ENCODE measurements at places on chromosomes 7 and 10.

DNA sequence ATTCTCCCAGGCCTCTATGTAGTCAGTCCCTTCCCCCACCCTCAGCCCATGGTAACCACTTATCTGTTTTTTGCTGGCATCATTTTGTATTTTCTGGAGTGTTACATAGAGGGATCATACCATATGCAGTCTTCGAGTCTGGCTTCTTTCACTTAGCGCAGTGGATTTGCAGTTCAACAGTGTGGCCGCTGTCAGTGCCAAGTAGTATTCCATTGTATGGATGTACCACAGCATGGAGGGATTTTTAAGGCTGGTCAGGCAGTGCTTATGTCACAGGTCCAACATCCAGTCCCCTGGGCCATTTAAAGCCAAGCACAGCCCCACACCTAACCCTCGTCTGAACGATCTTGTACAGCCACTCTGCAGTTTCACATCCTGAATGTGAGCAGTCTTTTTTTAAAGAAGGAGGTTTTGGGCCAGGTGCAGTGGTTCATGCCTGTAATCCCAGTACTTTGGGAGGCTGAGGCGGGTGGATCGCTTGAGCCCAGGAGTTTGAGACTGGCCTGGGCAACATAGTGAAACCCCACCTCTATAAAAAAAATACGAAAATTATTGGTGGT is 121.8 kb downstream of the CUX1 start:
- DNase-seq, result no peak

DNA sequence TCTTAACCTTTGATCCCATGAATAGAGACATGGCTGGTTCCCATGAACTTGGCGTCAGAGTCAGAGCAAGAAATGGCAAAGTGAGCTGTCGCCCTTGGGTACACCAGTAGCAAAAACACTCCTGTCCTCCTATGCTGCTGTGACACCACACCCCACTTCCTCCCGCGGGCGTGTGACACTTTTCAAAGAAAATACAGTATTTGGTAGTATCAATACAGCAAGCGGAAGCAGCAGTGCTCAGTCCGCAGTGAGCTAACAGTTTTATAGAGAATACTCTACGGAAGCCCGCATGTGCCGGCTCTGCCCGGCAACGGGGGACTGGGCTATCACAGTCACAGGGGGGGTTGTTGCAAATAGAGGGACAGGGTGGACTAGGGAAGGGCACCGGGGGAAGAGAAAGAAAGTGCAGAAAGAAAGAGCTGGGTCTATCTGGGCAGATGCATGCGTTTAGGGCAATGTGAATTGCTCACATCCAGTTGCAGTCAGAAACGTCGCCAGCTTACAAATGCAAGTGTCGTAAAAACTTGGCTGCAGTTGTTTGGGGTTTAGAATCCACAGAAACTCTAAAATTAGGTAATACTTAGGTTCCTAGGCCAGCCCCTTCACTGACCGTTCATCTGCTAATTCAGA is 49.8 kb downstream of the PRKCQ start:
- DNase-seq, result no peak

DNA sequence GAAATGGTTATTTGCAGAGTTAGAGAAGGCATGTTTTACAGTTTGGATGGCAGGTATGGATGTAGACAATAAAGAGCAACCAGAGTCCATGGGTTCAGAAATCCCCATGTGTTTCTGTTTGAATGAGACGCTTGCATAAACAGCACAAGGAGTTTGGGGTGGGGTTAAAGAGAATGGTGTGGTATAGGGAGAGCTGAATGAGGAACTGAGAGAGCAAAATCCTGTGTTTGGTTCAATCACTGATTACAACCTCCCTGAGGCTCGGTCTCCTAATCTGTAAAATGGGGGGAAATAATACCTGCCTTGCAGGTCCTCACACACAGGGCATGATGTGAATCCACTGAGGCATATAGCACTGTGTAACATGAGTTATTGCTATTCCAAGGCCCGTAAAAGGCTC is 23.7 kb downstream of the CAV1 start:
- no peak for DNase-seq

- DNase-seq, result no peak
Measured at GRCh38 chr7:16079723-16080122, 341.6 kb downstream of the CRPPA start.

DNA sequence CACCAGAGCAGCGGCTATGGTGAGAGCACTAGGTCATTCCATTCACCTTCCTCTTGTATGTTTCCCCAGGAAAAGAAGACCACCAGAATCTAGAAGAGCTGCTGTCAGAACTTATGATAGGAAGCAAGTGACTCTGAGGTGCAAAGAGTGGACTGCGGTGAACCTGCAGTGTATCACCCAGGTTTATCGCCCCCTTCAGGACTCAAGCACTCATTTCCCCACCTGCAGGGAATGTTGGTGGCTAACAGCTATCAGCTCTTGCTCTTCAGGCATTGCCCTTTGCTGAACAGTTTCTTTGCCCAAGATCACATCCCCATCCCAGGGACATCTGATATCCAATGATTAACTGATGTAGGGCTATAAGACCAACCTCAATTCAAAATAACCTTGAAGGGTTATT is 66.3 kb upstream of the IL6 start:
- no peak for DNase-seq

DNA sequence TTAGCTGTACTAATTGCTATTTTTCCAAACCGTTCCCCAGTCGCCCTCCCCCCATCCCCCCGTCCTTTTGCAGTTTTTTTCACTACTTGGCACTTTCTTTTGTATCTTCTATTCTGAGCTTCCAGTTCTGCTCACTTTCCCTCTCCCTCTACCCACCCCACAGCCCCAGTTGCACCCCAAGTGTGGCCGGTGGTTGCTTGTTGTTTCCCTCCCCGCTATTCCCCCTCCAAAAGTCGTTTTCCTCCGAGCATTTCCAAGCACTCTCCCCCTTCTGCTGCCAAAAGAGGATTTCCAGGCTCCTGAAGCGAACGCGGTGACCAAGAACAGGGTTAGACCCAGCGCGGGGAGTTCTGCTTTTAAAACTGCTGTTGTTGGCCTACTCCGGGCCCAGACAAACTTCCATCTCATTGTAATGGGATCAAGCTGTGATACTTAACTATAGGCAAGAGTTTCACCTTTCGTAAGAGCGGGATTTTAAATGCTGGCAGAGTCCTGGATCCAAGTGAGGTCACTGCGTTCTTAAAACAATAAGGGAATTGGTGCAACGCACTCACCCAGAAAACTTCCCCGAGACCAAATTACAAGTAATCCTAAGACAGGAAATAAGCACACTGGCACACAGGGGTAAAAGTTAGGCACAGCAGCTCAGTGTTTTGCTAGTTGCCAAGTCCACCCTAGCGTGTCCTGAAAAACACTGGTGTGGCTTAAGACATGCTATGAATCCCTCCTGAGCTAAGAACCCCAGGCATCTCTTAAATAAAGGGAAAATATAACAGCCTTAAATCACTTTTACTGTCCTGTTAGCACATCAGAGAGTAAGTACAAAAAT is 1.5 kb upstream of the RGS10 start:
- no peak for DNase-seq

DNA sequence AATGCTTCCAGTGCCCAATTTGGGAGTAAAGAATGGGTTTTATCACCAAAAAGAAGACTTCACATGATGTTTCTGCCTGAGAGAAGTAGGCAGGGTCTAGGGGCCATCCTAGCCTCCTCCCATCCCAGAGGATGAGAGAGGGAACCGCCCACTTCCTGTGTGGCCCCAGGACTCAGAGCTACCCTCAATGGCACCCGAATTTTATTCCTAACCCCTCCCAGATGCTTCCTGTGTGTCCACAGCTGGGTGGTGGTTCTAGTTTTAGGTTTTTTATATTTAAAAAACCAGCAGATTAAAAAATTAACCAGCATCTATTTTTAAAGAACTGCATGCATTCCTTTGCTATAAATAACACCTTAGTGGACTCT is 583.5 kb downstream of the PTPRN2 start:
- no peak for DNase-seq

- no peak for DNase-seq
Measured at GRCh38 chr10:62805231-62806099, 945 bp downstream of the ADO start.

DNA sequence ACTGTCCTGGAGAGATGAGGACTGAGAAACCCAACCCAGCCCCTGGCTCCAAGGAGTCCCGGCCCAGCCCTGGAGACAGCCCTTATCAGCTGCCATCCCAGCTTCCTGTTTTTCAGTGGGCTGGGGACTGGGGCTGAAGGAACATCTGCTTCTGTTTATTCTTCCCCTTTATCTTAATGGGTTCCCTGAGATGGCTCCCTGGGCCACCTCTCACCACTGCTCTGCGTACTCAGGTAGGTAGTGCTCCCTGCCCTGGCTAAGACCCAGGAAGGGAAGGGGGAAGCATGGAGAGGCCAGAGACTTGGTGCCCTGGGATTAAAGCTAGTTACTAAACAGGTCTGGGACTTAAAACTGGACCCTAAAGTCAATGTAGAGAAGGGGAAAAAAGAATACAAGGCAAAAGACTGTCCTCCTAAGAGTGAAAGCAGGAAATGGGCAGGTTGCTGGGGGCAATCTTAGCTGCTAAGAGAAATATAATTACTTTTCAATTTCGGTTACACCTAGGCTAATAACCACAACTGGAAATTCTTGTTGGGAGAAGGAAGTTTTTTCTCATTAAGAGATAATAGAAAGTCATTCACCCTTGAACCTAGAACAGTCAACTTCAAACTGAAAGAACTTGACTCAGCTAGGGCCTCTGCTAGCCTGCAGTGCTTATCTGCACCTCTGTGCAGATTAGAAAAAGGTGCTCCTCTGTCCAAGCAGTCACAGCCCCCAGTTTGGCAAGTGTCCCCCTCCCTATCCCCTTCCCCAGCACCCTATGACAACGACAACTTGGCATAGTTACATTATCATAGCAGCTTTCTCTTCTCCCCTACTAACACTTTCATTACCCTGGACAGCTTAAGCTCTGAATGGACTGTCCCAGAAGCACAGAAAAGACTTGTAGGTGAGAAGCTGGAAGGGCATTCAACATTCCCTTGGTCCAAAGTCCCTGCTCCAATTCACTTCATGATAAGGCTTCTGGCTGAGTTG is 65.6 kb upstream of the KDM7A start:
- no peak for DNase-seq

DNA sequence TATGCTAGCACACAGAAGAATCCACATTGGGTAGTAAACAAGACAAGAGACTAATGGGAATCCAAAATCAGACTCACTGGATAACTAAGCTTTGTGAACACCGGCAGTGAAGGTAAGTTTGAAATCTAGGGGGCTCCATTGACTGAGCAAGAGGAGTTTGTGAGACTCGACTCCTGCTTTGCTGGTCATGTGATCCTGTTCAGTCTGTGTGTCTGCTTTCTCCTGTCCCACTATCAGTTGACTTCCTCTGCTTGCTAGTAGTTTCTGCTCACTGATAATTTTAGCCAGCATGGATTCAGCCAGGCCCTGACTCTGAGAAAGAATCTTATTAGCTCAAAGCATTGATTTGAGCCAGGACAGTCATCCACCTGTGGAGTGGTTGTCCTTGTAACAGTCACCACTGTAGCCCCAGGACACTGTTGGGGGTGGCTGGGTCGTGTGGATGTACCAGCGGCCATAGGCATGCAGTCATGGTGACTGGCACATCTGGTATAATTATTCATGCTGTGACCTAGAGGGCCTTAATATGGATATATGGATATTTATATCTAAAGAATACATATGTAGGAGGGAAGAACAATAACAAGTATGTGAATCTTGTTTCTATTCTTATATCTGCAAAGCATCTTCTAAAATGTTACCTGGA is 44.4 kb downstream of the DNAH11 start:
- no peak for DNase-seq

DNA sequence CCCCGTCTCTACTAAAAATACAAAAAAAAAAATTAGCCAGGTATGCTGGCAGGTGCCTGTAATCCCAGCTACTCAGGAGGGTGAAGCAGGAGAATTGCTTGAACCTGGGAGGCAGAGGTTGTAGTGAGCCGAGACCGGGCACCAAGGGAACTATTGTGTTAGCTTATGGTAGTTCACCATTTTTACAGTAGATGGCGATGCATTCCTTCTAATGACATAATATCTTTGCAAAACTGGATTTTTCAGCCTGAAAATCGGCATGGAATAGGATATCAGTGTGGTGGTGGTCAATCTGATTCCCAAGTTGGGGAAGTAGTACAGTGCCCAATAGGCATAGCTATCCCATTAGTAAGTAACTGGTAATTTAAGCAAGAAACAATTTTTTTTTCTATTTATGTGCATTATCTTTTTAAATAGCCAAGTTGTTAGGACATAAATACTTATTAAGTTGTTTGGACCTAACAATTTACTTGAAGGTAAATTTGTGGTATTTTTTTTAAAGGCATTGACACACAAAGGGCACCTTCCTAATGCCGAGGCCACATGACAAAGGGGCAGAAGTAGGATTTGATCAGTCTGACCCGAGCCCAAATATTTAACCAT is 17.6 kb upstream of the IMPDH1 start:
- peak; percentile 56 for DNase-seq

GRCh38 chr7:50783303-50783702 is 607 bp upstream of the GRB10 start:
- no peak for DNase-seq

- DNase-seq, result no peak
Measured at GRCh38 chr7:13017333-13017857, 330.0 kb downstream of the ARL4A start.

DNA sequence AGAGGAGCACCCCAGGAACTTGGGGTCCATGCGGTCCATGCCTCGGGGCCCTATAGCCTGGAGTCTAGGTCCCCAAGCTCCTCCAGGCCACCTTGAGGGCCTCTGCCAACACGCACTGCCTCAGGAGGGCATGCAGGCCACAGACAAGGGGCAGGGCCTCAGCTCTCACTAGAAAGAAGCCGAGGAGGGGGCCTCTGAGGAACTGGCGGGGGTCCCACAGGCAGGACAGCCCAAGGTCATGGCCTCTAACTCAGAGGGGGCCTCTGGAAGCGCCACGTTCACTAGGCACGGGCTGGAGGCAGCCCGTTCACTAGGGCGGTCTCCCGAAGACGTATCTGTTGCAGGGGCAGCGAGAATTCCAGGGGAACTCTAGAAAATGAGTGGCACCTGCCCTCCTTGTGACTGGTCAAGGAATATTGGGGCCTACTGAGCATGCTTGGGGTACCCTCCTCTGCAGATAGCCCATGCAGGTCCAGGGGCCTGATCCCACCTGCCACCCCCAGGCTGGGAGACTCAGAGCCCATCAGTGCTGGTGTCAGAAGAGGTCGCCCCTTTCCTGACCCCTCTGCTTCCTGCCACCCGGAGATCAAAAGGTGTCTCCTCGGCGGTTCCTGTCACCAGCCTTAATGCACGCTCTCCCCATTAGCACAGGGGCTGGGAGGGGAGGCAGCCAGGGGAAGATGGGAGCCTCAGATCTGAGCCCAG is 86.7 kb upstream of the RET start:
- DNase-seq, result no peak

All from NCI-H1092 (cell line).